ENCODE measurements at places on chromosomes 1 and 21.

DNA sequence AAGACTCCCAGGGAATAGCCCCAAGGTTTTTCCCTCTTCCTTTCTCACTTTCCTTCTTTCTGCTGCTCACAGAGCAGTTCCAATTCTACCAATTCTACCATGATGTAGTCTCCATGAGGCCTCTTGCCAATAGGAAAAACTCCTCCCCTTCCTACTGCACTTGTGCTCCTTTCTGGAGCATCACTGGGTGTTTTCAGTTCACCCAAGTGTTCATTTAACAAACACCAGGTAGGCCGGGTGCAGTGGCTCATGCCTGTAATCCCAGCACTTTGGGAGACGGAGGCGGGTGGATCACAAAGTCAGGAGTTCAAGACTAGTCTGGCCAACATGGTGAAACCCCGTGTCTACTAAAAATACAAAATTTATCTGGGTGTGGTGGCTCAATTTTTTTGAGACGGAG lies 26.6 kb upstream of the H3-3A start:
- no peak for DNase-seq

DNA sequence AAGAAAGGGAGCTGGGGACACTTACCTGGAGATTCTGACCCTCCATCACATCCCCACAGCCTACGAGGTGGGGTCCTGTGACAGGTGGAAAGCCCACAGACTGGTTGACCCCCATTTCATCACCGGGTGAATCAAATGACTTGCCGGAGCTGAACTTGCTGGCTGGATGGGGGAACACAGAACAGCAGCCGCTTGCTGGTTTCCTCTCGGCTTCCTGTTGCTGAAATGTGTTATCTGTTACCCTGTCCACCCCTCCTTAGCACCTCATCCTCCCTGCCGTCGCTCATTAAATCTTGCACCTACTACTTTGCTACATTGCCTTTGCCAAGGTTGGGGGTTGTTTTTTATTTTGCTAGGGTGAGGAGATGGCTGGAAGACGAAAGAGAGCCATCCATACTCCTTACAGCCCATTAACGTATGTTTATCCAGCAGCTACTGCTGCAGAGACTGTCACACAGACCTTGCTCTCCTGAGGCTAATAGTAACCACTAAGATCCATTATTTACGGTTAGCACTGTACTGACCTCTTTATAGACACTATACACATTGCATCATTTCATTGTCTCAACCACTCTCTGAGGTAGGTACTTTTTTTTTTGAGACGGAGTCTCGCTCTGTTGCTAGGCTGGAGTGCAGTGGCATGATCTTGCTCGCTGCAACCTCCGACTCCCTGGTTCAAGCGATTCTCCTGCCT lies 7.0 kb downstream of the PAFAH2 start:
- no peak for DNase-seq

- no peak for DNase-seq
These were observed 107.5 kb upstream of the JUN start for GRCh38 chr1:58891347-58891746.

DNA sequence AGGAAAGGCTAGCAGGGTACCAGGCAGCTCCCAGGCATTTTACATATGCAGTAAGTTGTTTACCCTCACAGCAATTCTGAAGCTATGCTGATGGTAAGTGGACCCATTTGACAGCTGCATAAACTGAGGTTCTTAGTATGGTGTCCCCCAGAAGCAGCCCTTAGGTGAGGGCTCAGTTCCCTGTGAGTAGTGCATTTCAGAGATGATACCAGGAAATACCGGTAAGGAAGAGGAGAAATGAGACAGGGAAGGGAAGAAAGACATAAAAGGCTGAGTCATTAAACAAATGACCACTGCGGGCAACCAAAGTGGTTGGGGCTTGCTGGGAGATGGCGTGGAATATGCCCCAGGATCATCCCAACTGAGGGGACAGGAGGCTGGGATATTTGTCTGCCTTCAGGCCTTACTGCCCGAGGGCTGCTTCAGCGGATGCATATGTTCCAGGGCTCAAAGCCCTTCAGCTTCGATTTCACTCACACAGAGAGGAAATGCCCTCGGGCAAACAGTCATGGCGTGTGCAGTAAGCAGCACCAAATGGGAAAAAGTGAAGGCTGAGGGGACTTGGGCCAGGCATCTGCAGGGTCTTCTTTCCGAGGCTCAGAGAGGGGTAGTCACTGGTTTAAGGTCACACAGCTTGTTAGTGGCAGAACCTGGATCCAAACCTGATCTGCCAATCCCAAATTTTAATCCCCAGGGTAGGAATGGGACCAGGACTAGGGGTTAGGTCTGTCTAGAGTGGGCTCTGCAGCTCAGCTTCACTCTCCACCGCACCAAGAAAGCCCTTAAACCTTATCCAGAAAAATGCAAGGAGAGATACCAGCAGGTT lies 133.7 kb upstream of the RUNX3 start:
- no peak for DNase-seq

DNA sequence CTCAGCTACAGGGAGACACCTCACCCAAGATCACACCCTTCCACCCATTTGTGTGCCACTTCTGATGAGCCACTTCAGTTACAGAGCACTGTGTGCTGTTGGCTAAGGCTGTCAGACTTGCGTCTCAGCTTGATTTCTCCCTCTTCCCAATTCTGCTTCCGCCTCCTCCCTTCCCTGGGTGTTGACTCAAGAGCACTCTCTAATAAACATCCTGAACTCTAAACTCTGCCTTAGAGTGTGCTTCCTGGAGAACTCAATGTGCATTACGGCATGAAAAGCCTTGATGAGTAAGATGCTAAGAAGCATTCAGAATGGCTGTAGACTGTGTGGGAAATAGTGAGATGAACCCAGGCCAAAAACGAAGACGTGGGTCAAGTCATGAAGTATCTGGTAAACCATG lies 54.9 kb upstream of the S1PR1 start:
- no peak for DNase-seq

DNA sequence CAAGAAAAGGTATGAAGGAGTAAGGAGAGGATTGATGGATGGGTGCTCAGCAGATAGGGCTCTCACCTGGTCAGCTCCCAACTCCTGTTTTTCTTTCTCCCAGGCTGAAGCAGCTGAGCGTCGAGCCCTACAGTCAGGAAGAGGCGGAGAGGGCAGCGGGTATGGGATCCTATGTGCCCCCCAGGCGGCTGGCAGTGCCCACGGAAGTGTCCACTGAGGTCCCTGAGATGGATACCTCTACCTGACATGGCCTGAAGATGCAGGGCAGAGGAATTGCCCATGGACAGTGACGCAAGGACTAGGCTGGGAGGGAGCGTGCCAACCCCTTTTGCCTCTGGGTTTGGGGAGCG lies 739 bp downstream of the ZNF593 start:
- no peak for DNase-seq

DNA sequence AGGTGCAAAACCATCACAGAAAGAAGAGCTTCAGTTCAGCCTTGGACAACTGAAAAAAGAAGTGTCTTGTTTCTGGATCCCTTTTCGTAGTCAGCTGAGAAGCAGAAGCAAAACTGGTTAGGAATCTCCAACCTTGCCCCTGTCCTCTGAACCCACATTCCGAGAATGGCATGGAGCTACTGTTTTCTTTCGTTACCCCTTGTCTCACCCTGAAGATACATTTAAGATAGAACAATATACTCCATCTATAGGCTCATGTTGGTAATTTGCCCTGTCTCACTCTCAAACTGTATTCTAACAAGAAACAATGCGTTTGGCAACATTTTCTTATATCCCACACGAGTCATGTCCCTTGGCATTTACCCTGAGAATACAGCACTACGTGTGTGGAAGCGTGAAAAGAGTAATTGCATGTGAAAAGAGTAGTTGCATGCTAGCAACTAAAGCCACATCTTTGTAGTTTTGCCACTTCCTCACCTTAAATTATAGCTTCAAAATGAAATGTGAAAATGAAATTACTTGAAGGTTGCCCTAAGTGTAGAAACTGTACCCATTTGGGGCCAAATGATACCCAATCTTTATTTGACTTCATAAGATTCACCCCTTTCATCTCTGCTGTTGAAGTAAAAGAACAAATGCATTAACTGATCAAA lies 5.3 kb downstream of the SLAMF7 start:
- no peak for DNase-seq

DNA sequence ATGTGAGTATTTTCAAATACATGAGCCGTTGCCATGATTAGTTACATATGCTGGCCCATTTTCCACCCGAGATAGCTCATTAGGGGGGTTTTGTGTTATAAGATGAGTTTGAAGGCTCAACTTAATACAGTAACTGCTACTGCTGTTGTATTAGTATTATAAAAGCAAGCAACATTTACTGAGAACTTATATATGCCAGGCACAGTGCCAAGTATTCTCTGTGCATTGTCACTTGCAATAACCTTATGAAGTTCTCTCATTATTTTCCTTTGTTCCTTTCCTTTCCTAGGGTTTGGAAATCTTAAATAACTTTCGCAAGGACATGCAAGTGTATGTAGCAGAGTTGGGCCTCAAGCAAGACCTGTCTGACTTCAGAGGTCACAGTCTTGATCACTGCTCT lies 107.9 kb downstream of the RYR2 start:
- DNase-seq, result no peak

DNA sequence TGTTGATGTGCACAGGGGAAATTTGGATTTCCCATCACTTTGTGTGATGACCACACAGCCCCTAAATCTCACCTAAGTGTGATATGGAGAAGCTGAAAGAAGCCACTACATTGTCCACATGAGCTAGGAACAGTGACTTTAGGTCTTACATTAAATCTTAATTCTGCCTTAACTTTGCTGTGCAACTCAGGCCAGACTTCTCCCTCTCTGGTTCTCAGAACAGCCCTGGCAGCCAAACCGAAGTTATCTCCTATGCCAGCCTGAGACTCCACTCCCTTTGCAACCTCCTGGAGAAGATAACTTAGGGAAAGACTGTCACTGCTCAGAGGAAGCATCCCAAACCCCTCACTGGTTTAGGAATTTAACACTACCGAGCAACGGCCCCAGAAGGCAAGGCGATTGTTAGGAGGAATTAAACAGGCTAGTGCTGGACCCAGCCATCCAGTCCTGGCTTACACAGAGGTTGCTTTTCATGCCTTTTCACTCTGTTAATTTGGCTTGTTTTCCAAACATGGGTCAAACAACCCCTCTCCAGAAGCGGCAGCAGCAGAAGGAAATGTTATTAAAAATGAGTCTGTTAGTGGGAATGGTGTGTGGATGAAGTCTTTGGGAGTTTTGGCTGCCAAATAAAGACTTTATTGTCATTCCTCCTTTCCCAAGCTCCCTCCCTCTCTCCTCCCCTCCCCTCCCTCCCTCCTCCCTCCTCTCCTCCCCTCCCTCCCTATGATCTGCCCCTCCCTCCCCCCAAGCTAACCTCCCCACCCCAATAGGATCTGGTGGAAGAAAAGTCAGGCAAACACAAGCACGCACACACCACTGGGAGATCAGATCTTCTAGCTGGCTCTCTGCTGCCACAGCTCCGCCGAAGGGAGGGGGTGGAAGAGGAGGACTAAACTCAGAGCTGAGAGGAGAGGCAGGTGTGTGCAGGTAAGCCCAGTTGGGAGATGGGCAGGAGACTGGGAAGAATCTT lies at the start of gene PRELP:
TSS of gene PRELP (plus strand) at position 795 of the 970 bp plus-strand sequence. CDS start 7,379 bp downstream, outside the sequence.
- peak; percentile 61 for DNase-seq

GRCh38 chr1:45667321-45668111 lies 18.8 kb downstream of the GPBP1L1 start:
- no peak for DNase-seq

DNA sequence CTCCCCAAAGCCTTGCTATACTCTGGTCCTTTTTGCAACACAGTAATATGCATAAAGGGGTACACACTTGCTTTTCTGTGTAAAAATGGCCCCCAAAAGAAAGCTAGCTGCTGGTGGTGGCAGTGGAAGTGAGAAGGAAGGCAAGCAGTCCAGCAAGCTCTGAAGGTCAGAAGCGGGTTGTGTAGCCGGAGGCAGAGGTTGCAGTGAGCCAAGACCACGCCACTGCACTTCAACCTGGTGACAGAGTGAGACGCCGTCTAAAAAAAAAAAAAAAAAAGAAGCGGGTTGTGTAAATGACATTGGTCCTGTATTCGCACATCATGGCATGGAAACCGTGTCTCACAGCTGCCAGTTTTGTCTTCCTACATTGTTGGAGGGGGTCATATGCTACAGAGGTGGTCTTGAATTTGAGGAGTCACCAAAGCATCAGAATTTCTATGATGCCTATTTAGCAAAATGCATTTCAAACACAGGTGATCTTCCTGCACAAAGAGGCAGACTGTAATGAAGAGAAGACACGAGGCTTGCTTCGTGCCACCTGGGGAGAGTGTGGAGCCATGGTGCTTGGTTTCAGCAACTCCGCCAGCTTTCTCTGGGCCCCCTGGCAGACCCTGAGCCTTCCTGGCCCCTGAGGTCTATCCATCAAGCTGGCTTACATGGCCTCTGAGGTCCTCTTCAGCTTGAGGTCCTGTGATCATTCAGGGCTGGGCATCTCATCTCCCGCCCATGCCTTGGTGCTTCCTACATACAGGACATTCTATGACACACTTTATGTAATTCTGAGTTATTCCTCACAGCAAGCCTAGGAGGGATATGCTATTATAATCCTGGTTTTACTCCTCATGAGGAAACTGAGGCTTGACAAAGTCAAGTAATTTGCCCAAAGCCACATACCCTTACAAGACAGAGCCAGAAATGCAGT lies 71.0 kb downstream of the TOMM20 start:
- no peak for DNase-seq

DNA sequence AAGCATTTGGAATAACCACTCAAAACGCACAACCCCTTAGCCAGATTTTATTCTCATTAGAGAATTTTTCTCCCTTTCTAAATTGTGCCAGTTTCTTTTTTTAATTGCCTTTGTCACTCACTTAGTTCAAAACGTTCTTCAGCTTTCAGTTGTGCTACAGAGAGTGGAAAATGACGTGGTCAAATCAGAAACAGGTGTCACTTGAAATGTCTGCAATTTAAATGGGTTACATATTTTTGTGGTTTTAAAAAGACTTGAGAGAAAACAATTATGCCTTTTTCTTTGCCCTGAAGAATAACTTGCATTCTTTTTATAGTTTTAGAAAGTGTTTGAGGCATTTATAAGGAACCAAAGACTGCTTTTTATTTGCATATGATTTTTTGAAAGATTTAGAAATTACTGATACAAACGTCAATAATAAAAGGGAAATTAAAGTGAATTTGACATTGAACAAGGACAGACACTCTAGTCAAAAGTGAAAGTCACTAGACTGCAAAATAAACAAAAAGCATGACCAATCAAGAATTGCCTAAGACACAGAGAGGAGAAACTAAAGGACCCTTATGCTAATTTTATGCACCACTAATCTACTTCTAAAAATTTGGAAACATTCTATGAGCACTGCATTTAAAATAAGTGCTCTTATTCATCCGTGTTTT lies 191.0 kb downstream of the TPR start:
- DNase-seq, result no peak

Data from frontal cortex (tissue), 4 donors.